ENCODE measurements at places on chromosomes 13 and 19.

- DNase-seq: no peak
Measured at GRCh38 chr13:96934889-96935489, 59.3 kb downstream of the OXGR1 start.

DNA sequence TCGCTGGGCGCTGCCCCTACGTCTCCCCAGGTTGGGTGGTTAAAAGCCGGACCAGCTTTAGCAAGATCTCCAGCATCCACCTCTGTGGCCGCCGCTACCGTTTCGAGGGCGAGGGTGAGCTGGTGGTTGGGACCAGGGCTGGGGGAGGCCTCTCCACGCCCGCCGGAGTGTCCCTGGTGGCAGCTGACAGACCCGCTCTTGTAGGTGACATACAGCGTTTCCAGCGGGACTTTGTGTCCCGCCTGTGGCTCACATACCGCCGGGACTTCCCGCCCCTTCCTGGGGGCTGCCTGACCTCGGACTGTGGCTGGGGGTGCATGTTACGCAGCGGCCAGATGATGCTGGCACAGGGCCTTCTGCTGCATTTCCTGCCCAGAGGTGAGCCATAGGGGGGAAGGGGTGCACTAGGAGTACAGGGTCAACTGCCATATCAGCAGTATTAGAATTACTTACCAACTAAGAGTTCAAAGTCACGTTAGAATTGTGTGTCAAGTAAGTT is 1.1 kb downstream of the ATG4D start:
- no peak for DNase-seq

GRCh38 chr19:36573020-36573894 is at the start of gene ZNF529:
ZNF529 (minus strand) TSS chr19:36573292; CDS start chr19:36572346, 946 bp downstream.
- peak; percentile 95 for DNase-seq

DNA sequence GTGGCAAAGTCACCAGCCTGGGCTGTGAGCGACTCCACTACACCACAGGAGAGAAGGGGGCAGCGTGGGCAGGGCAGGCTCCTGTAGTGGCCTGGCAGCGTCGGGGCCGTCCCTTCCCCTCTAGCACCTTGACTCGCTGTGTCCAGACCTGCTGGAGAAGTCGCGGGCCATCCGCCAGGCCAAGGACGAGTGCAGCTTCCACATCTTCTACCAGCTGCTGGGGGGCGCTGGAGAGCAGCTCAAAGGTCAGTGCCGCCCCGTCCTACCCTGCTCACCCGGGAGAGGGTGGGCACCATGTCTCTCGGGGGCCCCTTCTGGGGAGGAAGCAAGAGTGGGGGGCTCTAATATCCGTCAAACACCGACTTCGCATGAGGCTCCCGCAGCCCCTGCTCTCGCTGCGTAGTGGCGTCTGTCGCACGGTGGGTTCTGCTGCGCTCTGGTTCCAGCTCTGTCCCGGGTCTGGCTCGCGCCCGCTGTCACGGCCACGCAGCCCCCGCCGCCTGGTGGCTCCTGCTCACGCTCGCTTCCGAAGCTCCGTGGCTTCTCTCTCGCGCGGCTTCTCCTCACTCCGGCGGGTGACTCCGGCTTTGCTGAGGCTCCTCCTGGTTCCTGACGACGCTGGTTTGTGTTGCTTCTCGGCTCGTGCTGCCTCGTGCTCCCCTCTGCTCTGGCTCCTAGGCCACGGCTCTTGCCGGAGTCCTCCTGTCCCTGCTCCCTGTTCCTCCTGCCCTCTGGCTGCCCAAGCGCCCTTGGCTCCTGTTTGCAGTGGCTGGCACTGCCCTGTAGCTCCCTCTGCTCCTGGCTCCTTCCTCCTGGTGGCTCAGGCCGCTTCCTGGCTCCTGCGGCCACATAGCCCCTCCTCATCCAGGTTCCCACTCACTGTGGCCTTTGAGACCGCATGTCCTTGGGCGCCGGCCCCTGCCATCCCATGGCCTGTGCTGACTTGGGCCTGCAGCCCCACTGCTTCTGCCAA is 27.2 kb downstream of the MYH14 start:
- DNase-seq: no peak

DNA sequence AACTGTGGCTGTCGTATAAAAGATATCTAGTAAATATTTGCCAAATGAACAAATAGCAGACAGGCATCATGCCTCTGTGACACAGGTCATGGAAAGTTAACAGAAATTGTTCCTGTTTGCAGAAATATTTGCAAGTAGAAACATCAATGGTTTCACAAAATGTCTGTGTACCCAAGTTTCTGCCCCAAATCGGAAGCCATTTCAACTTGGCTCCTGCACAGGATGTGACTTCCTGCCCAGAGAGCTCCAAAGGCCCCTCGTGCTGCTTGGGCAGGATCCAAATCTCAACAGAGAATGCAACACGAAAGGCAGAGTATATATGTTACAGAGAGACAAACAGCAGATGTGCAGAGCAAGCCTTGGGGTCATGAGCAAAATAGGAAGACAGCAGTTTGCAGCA is 95.5 kb upstream of the SERP2 start:
- DNase-seq: no peak

- no peak for DNase-seq
Measured at GRCh38 chr13:27810461-27810860, 18.2 kb downstream of the GSX1 start.

- no peak for DNase-seq
Measured at GRCh38 chr13:54884682-54885081, 1856.1 kb downstream of the OLFM4 start.

DNA sequence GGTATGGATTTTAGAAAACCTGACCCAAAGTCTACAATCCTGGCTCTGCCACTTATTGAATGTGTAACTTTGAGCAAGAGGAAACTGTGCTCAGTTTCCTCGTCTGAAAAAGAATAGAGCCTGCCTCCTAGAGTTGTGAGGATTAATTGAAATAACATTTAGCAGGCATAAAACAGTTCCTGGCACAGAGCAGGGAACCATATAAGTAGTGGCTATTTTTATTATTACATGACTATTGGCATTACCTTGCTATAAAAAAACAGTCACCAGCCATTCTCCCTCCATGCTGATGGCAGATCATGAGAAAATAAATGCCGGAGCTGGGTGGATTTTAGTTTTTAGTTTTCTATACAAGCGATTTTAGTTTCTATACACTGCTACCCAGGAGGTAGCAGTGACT is 5.8 kb downstream of the DOCK9 start:
- no peak for DNase-seq

- DNase-seq: no peak
Measured at GRCh38 chr13:72823724-72824123, 41.8 kb downstream of the PIBF1 start.

GRCh38 chr19:31519256-31519655 is 170.0 kb upstream of the TSHZ3 start:
- no peak for DNase-seq

DNA sequence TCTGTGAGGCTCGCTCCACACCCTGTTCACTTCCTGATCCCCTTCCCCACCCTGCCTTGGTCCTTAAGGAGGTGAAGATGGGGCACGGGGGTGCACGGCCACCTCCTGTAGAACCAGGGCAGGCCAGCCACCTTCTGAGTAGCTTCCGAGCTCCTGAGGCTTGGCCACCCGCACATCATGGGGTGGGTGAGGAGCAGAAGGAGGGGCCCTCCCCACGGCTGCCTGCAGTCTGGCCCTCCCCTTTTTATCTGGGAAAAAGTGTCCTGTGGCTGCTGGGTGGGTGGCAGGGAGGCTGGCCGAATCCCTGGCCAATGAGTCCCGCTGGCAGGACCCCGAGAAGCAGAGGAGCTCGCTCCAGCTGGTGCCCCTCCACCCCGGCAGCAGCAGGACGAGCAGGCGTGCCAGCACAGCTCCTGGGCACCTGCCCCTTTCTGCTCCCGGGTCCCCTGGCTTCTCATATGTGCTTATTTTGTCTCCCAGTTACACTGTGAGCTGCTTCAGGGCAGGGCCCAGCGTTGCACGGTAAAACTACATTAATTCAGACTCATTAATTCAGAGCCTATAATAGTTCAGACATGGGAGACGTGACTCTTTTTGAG is 135.0 kb downstream of the KDM4B start:
- no peak for DNase-seq

DNA sequence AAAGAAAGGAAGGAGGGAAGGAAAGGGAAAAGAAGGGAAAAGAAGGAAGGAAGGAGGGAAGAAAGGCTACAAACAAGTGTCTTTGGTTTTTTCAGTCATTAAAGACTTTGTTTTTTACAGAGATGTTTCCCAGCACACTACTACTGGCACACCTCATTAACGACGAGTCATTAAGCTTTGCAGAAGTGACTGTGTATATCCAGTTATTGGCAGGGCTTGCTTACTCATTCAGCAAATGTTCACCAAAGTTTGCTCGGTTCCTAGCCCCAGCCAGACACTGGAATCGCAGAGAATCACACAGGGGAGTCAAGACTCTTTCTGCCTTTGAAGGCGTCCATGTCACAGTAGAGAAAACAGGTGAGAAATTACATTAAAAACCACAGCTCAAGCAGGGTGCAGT is 4.3 kb downstream of the NLRP12 start:
- no peak for DNase-seq

- DNase-seq: peak; percentile 88
Measured at GRCh38 chr13:48975101-48975855, 434 bp upstream of the FNDC3A start.

- DNase-seq: no peak
Measured at GRCh38 chr13:41596190-41596589, 138.8 kb downstream of the RGCC start.

GRCh38 chr13:25652764-25653163 is 281.0 kb downstream of the ATP8A2 start:
- no peak for DNase-seq

GRCh38 chr19:49916839-49917733 is 11.9 kb upstream of the ATF5 start:
- no peak for DNase-seq

- no peak for DNase-seq
Measured at GRCh38 chr13:50162567-50162966, 147.3 kb downstream of the KCNRG start.

GRCh38 chr13:97148894-97149293 is 73.2 kb upstream of the MBNL2 start:
- DNase-seq: no peak

GRCh38 chr13:25136880-25137787 is 35.0 kb downstream of the AMER2 start:
- DNase-seq: no peak
